Sigmoid colon (tissue), 7 donors: ENCODE measurements at places on chromosomes 2 and 18. TPM values are rescaled to one million over a fixed set of nuclear protein-coding genes. Genes with fewer than 3 reads are reported as not detected.

HAAO gene
- total RNA-seq: 2.5 TPM

DNA sequence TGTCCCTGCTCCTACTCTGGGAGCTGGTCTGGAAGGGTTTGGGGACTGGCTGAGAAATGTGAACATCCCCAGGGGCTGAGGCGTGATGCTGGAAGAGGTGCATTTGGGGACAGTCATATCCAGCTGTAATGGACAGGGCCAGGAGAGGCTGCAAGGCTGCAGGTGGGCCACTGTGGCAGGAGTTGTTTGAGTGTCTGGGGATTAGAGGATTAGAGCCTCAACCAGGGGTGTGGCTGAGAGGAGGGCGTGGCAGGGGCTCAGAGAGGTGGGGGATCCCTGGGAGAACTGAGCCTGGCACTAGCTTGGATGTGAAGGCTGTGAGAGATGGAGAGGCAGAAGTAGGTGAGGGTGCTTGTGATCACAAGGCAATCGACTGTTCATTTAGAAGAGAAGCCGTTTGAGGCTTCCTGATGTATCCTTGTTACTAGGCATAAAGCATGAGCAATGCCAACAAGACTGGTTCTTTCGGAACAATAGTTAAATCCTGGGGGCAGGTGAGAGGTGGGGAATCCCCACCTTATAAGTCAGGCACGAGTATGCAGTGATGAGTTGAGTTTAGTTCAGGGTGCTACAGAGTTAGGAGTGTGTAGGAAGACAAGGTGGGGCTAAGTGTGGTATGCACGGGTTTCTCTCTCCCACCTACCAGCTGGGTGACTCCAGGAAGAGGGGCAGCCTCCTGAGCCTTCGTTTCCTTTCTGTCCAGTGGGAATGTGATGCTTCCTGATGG lies 31.9 kb downstream of the SH3RF3 start:
- no peaks in the 10 kb centered on the region for H3K36me3 ChIP-seq
- DNase-seq: no peak
- no peak overlapping the region for H3K27ac ChIP-seq
- H3K4me1 ChIP-seq: peaks cover 29% of the 10 kb centered on the region

GRCh38 chr2:61538920-61539520 lies 864 bp upstream of the XPO1 start:
- peaks cover 28% of the 10 kb centered on the region for H3K4me1 ChIP-seq
- DNase-seq: peak; percentile 68
- H3K4me3 ChIP-seq: peak overlapping the region; percentile 74
- H3K27ac ChIP-seq: peak overlapping the region; percentile 96
- no peaks in the 10 kb centered on the region for H3K27me3 ChIP-seq

DNA sequence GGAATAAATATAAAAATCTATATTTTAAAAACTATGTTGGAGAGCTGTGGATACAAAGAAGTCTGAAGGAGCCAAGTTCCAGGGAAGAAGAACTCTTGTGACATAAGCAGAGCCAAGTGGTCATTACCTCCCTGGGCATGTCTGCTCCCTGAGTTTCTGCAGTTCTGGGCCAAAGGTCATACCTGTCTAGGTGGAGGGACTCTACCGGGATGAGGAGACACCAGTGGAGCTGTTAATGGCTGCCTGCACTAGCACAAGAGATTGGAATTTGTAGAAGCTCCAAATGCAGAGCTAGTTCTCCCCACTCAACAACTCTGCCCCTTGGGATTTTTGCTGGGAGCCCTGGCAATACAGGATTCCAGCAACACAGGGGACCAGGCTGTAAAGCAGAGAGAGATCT lies 89.8 kb downstream of the ARHGAP28 start:
- no peaks in the 10 kb centered on the region for H3K4me1 ChIP-seq
- H3K36me3 ChIP-seq: no peaks in the 10 kb centered on the region
- no peaks in the 10 kb centered on the region for H3K27me3 ChIP-seq
- no peak overlapping the region for H3K27ac ChIP-seq
